Activated CD4-positive, alpha-beta T cell treated with anti-CD3 and anti-CD28 coated beads, Interleukin-2, Interleukin-4, amounts not matched to agents 100 ng/mL and 50 ng/mL, durations not matched to agents 16 hours and 8 hours (primary cell): ENCODE measurements at places on chromosomes 7 and 10.

DNA sequence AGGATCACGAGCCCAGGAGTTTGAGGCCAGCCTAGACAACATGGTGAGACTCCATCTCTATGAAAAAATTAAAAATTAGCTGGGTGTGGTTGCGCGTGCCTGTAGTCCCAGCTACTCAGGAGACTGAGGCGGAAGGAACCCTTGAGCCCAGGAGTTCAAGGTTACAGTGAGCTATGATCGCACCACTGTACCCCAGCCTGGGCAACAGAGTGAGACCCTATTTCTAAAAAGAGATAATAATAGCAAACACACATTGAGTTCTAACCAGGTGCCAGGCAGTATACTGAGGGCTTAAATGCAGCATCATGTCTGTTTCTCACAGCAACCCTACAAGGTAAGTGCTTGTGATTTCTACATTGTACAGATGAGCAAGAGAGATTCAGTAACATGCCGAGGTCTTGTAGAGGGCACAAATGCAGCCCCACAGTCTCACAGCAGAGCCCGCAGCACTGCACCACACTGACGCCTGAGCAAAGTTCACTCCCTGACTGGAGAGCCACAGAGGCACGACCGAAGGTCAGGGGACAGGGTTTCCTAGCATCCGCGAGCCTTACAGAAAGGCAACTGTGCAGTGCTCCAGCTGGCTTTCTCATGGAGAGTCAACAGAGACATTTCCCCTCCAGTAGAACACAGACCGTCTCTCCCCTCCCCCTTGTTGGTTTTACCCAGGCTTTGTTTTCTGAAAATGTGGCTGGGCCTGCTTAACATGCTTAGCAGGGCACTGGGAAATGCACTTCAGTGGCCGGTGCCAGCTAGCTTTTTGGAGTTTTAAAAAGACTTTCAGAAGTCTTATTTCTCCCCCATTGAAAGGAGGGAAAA is 36.5 kb downstream of the PDSS1 start:
- no peak for DNase-seq

DNA sequence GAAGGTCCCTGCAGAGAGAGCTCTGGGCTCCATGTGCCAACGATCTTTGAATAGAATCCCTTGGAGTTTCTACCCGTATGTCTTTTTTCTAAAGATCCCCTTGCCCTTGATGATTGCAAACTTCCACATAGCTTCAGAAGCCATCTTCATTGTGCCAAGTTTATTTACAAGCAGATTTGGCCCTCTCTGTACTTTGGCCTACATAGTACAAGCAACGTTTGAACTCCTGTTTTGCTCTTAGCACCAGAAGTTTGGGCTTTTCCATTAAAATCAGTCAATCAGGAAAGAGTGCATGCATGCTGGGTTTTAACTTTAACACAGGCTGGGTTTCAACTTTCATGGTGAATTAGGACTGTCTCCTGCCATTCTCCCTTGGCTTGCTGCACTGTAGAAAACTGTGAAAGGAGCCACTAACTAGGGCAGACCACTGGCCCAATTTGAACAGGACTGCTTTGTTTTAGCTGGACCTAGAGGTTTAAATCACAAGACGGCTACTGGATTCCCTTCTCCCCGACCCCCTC is 557.6 kb upstream of the GALNT17 start:
- no peak for DNase-seq

GRCh38 chr10:119747940-119748339 is 22.1 kb downstream of the INPP5F start:
- DNase-seq = no peak

DNA sequence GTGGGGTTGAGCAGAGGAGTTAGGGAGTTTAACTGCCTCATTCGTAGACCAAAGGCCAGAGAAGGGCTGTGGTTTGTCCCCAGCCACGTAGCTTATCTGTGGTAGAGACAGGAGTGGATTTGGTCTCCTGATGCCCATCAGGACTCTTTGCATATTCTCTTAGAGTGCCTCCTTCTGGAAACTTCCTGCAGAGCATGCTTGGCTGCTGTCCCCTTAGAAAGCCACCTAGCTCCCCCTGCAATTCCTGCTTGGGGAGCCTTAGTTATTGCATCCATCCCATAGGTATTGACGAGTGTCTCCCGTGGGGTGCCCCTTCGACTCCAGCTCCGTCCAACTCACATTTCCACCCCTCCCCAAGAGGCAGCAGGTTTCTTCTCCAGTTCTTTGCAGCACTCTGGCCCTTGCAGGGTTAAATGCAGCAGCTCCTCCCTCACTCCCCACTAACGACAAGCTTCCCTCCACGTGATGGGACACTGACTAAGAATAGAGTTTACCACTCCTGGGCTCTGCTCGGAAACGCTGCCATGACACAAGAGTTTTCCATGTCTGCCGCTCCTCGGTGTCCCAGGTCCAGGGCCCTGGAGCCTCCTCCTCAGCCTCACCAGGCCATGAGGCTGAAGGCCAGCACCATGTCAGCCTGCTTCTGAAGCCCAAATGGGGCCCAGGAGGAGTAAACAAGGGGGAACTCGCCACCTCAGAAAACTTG is 147.8 kb upstream of the UNC5B start:
- DNase-seq = no peak

DNA sequence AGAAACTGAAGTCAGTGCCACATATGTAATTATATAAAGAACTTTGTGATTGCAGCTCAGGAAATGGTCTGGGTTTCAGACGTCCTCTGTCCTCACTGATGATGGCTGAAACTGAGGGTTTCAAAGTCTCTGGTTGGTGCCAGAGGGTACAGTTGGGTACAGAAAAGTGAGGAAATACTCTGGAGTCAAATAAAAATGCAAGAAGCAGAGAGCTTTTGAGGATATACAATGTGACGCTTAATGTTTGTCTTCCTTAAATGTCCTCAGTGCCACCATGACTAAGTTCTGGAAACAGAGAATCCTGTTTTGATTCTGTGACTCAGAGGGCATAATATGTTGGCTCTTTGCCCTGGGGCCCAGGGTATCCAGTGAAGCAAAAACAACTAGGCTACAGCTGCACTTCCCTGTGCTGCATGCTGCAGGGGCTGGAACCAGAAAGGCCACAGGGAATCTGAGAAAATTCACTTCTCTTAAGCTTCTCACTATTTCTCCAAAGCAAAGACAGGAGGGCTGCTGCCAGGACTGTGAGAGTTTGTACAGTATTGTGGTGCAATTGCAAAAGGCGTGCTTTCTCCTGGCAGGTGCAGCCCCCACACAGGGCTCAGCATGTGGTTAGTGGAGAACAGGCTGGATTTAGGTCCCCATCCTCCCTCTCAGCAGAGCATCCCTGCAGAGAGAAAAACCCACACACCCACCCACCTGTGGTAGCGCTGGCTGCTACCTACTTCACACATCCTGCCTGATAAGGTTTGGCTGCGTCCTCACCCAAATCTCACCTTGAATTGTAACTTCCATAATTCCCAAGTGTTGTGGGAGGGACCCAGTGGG is 169.5 kb upstream of the SVIL start:
- peak; percentile 33 for DNase-seq

GRCh38 chr7:716222-716621 is 10.3 kb upstream of the DNAAF5 start:
- no peak for DNase-seq

DNA sequence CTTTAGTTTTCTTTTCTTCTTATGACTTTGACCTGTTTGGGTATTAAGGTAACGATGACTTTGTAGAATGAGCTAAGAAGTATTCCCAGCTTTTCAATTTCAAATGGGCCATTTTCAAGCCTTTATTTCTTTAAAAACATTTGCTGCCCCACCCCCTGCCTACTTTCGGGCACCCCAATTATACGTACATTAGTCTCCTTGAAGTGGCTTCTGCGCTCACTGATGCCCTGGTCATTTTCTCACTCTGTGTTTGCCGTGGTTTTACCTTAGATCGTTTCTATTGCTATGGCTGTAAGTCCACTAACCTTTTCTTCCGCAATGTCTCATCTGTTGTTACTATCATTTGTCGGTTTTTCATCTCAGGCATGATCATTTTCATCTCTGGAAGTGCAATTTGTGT is 24.9 kb downstream of the FOXL3 start:
- DNase-seq = no peak

DNA sequence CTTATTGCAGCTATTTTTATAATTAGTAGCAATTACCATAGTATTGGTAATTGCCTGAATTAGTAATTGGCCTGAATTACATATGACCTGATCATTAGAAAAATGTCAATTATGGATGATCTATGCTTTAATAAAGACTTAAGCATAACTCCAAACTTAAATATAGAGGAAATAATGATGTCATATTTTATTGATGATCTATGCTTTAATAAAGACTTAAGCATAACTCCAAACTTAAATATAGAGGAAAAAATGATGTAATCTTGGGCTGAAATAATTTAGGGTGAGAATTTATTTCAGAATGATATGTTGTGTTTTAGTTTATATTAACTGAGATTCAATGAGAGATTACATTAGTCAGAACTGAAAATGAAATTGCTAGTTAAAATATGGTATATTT is 266.0 kb upstream of the DKK1 start:
- DNase-seq = no peak

GRCh38 chr7:130921391-130922180 is 187.6 kb upstream of the KLF14 start:
- DNase-seq = no peak

- DNase-seq = no peak
These were observed 80.2 kb downstream of the KMT2C start for GRCh38 chr7:152355474-152356057.

DNA sequence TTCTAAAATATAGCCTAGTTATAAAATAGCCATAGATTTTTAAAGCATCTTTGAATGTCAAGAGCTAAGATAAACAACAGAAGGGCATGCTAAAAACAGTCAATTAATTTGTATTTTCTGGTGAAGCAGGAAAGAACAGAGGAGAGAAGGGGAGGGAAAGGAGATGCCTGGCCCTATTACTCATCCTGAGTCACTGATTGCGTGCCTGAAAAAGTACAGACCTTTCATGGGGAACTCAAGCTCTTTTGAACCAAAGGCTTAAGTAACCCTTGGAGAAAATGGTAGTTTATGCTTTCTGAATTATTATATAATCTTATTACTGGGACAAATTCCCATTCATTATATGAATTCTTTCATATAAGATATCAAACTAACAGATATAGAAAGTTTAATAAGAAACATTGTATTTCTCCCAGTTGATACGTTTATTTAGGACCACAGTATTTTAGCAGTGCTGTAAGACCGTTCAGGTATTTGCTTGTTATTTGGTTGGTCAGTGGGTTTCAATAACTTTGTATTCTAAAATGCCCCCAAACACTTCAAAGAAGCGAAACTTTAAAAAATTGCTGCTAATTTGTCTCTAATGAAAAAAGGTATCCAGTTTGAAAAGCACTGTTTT is 151.3 kb downstream of the HGF start:
- no peak for DNase-seq

DNA sequence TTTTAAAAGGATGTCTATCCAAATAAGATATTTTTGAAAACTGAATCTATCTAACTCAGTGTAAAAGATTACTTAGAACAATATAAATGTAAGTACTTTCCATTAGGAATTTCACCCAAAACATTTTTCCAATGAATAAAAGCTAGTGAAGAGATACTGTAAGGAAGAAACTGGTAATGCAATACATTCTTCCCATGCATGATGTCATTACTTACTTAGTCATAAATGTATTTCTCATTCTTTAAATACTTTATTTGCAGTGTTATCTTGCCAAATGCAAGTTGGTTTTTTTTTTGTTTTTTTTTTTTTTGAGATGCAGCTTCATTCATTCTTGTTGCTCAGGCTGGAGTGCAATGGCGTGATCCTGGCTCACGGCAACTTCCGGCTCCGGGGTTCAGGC is 265.6 kb downstream of the PHF14 start:
- DNase-seq = no peak

DNA sequence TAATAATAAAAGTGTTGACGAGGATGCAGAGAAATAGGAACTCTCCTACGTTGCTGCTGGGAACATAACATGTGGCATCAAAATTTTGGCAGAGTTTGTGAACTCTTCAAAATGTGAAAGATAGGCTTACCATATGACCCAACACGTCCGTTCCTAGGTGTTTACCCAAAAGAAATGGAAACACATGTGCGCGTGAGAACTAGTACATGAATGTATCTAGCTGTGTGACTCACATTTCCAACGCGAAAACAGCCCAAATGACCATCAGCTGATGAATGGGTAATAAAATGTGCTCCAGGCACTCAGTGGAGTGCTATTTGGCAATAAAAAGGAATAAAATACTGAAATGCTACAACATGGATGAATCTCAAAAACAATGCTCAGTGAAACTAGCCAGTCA is 10.4 kb upstream of the ELFN1 start:
- DNase-seq = no peak

GRCh38 chr7:513521-514166 is 6.0 kb downstream of the PDGFA start:
- peak; percentile 16 for DNase-seq

GRCh38 chr10:17116193-17116592 is 13.4 kb downstream of the CUBN start:
- no peak for DNase-seq

DNA sequence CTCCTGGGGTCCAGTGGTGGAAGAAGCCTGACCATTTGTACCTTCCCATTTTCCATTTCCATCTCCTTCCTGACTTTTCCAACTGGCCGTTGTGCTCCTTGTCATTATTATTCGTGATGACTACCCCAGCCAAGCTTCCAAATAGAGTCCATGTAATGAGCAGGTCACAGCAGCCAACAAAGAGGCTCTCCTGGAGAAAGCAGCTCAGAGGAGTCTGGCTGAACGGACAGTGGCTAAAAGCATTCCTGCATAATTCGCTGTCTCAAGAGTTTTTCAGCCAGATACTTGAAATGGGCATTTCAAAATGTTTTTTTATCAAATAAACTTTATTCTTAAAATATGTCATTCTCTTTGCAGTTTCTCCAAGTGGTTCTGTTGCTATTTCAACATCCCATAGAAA is 458.6 kb downstream of the INHBA start:
- DNase-seq = no peak

DNA sequence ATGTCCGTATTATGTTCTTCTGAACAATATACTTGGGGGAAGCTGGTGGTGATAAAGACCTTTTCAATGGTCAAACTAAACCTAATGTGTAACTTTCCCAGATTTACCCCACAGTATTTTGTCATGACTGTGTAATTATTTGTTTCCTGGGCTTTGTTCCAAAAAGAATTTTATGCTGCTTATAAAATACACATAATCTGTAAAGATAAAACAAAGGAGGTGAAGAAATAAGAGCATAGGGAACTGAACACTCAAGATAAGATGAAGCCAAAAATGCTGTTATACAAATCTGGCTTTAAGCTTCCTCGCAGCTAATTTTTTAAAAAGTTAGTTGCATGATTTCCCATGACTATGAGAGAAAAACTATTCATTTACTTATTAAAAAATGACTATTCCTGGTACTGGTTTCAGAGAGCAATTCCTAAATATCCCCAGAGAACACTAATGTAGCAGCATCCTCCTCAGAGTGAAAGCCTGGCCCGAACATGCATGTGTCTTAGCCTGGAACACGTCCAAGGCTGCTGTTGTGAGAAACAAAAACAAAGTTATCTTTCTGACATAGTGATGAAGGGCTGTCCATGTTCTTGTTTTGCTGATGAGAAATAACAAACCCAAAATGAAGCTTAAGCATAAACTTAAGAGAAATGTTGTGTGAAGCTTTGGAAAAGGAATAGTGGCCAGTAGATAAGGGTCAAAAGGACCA is 33.9 kb downstream of the MALSU1 start:
- no peak for DNase-seq
